ENCODE measurements at places on chromosomes 13 and 19.

DNA sequence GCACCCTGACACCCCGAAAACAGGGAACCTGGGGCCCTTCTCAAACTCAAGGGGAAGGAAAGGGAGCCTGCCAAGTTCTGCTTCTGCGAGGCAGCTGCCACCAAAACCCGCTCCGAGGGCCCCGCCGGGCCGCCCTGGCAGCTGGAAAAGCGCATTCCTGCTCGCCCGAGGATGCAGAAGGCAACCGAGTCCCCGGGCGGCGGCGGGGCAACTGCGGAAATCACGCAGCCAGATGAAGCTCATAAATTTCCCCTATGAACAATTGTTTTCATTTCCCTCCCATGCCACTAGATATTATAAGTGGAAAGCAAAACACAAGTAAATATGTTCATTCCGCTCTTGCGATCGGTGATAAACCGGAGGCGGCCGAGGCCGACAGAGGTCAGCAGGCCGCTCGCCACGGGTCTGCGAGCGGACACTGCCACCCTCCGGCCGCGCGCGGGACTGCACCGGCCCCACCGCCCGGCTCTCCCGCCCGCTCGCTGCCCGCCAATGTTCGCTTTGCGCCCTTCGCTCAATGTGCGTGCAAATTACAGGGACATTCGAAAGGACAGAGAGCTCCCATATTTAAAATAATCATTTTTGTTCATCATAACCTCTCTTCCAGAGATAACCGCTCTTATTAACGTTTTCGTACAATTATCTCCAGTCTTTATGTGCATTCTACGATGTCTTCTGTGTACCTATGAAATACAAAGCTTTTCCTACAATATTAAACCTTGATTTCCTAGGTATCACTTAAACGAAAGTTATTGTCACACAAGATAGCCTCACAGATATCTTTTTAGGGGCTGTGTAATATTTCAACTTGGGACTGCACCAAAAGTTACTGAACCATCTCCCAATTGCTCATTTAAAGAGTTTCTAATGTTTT lies 120.8 kb upstream of the ZNF507 start:
- DNase-seq = peak; percentile 38

DNA sequence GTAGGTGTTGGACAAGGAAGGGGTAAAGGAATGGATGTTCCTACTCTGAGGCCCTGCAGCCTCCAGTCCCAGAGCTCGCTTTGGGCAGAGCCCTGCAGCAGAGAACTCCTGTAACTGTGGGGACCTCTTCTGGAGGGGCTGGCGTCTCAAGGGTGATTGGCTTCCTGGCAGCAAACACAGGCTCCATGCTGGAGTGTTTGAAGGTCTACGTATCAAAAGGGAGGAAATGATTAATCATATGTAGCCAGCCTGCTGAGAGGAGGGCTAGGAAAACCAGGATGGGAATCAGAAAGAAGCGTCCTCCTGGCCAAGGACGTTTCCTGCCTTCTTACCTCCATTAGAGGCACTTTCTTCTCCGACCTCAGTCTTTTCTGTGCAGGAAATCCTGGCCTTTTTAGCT lies 208.5 kb downstream of the TSHZ3 start:
- DNase-seq = no peak

DNA sequence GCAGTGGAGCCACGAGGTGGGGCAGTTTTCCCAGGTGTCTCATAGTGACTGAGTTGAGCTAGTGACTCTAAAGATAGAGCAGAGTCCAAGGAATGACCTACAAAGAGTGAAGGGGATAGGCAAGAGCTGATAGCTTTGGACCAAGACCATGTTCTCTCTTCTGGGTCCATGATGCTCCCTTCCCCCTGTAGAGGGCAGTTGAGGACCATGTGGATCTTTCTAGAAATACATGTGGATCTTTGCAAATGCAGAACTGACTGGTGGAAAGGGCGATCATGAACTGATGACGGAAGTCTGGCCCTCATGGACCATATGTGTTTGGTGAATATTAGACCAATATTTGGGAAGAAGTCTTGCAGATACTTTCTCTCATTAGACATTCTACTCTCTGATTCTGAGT lies 6.9 kb downstream of the PSG1 start:
- DNase-seq = no peak

DNA sequence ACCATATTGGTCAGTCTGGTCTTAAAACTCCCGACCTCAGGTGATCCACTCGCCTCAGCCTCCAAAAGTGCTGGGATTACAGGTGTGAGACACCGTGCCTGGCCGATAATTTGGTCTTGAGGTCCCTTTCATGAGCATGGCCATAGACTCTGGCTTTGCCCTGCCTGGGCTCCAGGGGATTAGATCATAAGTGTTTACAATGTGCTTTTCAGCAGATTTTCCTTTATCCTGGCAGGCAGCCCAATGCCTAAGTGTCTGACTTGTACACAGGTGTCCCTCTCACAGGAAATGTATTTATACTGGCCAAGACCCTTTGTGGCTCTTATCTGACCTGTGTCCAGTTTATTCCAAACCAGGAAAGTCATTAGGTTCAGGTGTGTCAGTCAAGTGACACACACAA lies 15.9 kb downstream of the BCAM start:
- no peak for DNase-seq

- DNase-seq = no peak
Observed at GRCh38 chr13:110575322-110576069, 14.0 kb upstream of the RAB20 start.

Data from stimulated activated CD8-positive, alpha-beta memory T cell treated with anti-CD3 and anti-CD28 coated beads, Interleukin-15, amount 100 ng/mL, for 48 hours (primary cell).